Activated T-helper 17 cell treated with anti-CD3 and anti-CD28 coated beads, Interleukin-2, amount 50 U/mL, for 72 hours (primary cell): ENCODE measurements at places on chromosomes 4 and X. TPM values are rescaled to one million over a fixed set of nuclear protein-coding genes. Genes with fewer than 3 reads are reported as not detected.

Gene ANKRD50
- total RNA-seq, result 0.80 TPM

Gene CASP3
- total RNA-seq, result 84.9 TPM

Gene PNCK
- 1.6 TPM for total RNA-seq

Gene BEX1
- total RNA-seq, result 1.1 TPM

GRCh38 chrX:85573801-85574200 is 194.3 kb upstream of the POF1B start:
- peak; percentile 71 for ATAC-seq

GRCh38 chrX:155778844-155779553 is 102.1 kb upstream of the VAMP7 start:
- no peak for ATAC-seq

DNA sequence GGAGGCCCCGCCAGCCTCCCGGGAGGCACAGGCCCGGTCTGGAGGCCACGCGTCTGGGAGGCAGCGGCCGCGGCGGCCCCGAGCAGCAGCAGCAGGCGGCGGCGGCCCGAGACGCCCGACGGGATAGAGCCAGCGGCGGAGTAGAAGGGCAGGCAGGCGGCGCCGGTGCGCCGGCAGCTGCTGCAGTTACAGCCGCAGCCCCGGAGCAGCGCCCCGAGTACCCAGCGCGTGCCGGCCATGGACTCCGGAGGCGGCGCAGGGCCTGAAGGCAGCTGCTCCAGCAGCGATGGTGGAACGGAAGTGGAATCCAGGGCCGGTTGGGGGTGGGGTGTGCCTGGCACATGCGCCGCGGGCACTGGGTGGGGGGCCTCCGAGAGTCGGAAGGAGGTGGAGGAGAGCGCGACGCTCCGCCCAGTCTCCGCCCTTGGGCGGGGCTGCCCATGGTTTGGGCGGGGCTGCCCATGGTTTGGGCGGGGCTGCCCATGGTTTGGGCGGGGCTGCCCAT is at the start of gene GRSF1:
Gene GRSF1, minus strand, starts transcription at position 302 of the 505 bp plus-strand sequence. Its CDS starts 63 bp downstream, at position 239.
- ATAC-seq, result peak; percentile 76

DNA sequence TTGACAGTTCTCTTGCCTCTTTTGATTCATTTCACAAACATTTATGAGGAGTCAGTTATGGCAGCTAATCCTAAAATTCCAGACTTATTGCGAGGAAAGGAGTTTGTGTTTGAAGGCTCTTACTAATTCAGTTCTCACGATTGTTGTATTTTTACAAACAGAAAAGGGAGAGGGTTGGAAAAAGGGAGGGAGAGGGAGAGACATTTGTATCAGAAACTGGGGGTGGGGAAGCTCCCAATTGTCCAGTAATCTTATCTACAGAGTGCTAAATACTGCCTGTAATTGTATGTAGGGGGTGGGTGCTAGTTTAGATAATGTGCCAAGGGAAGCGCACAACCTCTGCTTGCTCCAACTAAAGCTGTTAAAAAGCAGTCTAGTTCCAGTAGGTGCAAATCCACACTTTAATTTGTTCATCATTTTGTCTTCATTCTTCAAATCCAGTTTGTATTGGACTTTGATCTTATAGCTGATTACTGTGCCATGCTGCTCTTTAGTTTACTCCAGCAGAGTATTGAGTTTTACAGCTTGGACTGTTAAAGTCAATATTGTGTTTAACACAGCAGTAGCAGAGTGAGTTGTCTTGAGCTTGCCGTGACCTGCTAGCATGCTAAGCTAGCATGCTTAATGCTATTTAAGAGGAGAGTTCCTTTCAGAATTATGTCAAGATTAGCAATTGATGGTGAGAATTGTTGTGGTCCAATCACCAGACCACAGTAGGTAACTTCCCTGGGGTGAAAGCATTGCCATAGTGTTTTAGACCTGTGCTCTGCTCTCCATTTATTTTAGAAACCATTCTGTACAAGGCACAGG is 13.9 kb downstream of the FNIP2 start:
- peak; percentile 36 for ATAC-seq

DNA sequence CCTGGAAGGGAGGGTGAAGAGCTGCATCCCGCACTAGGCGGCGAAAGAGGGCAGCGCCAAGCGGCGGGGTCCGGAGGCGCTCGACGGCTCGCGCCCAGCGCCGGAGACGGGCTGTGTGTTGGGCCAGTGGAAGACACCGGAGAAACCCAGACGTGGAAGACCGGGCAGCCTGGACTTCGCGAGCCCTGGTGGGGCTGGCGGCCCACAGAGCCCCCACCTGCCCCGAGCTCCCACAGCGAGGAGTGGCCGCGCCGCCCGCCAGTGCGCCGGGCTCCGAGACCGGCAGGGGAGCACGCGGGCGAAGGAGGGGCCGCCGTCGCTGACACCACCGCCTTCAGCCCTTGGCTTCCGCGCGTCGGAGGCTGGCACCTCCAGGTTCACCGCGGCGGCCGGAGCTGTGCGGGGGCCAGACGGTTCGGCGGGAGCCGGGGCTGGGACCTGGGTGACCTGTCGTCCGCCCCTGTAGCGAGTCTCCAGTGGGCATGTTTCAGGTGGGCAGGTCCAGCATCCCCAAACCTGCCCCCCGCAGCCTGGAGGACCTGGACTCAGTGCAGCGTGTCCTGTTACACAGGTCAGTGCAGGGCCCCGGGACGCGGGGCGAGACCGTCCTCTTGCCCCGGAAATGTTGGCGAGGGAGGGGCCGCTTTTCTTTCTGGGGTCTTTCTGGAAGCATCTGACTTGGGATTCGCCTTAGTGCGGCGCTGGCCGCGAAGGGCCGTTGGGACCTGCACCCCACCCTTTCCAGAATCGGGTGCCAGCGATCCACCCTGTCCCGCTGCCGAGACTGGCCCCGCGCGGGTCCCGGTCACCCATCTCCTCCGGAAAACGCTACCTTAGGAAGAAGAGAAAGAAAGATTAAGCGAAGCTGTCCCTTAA is 9.6 kb upstream of the INTU start:
- peak; percentile 21 for ATAC-seq

DNA sequence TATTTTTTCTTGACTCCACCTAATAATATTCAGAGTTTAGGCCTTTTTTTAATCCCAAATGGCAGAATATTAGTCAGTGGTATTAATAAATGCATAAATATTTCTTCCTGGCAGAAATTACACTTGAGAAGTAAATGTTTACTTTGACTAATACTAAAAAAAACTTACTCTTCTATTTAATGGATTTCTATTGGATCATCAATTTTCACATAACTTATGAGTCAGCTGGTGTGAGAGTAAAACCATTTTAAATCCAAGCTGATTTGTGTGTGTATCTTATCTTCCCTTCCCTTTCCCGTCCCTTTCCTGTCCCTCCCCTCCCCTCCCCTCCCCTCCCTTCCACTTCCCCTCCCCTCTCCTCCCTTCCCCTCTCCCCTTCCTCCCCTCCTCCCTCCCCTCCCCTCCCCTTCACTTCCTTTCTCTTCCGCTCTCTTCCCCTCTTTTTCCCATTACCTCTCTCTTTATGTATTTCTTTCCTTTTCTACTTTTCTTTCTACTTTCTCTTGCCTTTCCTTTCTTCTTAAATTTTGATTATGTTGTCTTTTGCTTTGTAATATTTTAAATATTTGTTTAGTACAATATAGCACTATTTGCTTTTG is 630.1 kb upstream of the EPHA5 start:
- ATAC-seq, result no peak

- no peak for ATAC-seq
Observed at GRCh38 chrX:83469551-83469950, 38.5 kb upstream of the POU3F4 start.

- no peak for ATAC-seq
Observed at GRCh38 chr4:87806520-87806919, 7.2 kb downstream of the IBSP start.

DNA sequence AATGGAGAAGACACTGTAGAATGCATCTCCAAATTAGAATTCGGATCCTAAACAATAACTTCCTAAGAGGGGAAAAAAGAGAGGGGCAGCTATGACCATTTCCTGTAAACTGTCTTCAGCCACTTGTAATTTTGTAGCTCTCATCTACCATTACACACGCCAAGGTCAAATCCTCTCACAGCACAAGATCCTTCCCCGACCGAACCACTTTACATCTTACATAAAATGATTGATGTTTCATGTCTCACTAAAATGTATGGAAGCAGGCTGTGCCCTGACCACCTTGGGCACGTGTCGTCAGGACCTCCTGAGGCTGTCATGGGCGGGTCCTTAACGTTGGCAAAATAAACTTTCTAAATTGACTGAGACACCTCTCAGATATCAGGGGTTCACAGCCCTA is 24.1 kb upstream of the PBDC1 start:
- peak; percentile 30 for ATAC-seq

DNA sequence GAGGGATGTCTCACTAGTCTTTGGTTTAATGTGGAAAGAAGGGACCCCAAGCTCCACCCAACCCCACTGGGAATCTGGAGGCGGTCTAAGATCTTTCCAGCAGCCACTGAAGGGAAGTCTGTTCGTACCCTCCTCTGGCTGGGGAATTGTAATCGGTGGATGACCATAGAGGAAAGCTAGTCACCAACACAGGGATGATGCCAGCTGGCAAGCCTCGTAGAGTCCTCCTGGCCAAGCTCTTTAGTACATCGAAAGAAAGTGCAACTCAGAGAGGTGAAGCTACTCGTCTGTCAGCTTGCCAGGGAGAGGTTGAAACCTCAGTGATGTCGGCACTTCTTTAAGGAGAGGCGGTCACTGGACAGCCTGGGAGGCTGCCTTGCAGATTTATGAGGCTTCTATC is 58.7 kb downstream of the MAMLD1 start:
- no peak for ATAC-seq

DNA sequence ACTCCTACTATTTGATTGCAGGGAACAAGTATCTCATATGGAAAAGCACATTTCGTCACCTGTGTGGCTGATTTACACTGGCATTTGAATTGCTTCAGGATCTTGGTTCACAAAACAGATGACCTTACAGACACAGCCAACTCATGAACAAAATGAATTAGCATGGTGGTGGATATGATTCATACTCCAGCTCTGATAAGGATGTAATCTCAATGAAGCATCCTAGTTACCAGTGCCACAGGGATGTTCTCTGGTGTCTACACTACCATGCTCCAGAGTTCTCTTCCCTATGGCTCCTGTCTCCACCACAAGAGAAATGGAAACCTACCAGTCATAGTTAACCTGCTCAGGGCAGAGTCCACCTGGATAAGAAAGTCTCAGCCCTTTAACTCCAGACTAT is 40.7 kb downstream of the TEC start:
- no peak for ATAC-seq

- ATAC-seq, result no peak
Observed at GRCh38 chr4:48785302-48785701, 5.2 kb upstream of the FRYL start.

- ATAC-seq, result no peak
Observed at GRCh38 chrX:115214151-115214550, 19.7 kb downstream of the LRCH2 start.
